Stimulated activated CD8-positive, alpha-beta memory T cell treated with anti-CD3 and anti-CD28 coated beads, Interleukin-7, amount 100 ng/mL, for 1 hour (primary cell): ENCODE measurements at places on chromosomes 2 and 18.

- no peak for DNase-seq
These were observed 3.0 kb downstream of the PIKFYVE start for GRCh38 chr2:208269091-208269490.

- DNase-seq: no peak
These were observed 23.7 kb upstream of the SPTBN1 start for GRCh38 chr2:54432251-54433015.

DNA sequence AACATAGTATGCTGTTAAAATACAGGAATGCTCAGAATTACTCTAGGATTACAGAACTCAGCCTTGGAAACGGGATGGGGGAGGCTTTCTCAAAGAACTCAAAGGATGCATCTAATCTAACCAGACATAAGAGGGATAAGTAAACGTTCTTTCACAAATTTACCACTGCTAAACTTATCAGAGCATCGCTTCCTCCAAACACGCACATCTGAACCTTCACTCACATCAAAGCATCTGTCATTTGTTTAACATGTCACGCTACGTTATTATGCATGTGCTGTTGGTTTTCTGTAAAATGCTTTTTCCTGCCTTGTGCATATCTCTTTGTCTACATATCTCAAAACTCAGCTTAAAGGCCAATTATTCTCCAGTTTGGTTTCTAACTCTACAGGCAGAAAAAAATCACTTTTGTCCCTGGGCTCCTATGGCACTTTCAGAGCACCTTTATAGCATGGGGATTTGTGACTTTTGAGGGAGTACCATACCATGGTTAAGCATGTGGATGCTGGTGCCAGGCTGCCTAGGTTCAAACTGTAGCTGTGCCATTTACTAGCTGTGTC is 106.7 kb upstream of the FSHR start:
- no peak for DNase-seq

DNA sequence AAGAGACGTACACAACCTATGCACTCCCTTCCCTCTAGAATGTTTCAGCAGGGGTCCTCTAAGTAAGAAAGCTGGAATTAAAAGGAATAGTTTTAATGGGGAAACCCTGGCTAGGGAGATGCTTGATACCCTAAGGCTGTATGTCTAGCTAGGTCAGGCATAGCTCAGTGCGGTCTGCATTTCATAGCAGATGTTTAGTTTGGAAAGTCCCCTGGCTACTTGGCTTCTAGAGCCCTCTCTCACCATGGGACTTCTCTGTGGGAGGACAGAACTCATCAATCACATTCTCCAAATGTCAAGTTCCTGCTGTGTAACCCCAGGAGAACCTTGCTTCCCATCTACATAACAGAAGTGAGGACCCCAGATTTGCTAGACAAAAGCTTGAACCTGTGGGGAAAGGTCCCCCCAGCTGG is 24.1 kb upstream of the ANXA4 start:
- no peak for DNase-seq

GRCh38 chr2:62443886-62444285 is 62.1 kb downstream of the TMEM17 start:
- no peak for DNase-seq
